T-cell (primary cell): ENCODE measurements at places on chromosomes 11 and 22.

- no peaks in the 10 kb centered on the region for H3K36me3 ChIP-seq
- no peaks in the 10 kb centered on the region for H3K27me3 ChIP-seq
- no peak for DNase-seq
- H3K4me1 ChIP-seq = peaks cover 15% of the 10 kb centered on the region
- H3K4me3 ChIP-seq = peak overlapping the region; percentile 38
Measured at GRCh38 chr22:23786261-23786710, 480 bp upstream of the SMARCB1 start.

DNA sequence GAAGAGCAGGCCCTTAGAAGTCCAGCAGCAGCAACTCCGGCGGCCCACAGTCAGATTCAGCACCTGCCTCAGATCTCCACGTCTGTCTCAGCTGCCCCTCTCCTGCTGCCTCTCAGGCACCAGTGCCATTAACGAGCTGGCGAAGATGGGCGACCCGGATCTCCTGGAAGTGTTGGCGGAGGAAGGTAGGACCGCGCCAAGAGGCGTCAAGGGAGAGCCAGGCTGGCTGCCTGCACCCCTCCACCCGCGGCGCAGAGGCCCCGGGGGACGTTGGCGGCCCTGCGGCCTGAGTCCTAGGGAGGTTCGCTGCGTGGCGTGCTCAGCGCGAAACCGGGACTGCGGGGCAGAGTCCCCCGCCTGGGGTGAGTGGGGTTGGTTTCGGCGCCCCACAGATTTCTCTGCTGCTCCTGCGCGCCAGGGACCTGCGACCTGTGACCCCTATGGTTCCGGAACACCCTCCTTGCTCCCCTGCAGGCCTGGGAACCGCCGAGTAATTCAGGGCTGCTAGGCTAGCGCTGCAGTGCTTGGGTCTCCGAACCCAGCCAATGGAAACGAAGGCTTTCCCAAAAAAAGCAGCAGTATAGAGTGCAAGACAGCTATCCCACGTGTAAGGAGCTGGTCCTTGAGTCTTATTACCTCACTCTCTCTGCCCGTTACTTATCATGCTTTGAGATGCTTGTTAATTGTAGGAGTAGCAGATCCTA, 615 bp downstream of the ANO5 start:
- DNase-seq = no peak
- no peaks in the 10 kb centered on the region for H3K36me3 ChIP-seq
- H3K4me1 ChIP-seq = no peaks in the 10 kb centered on the region
- H3K4me3 ChIP-seq = no peak overlapping the region
- peaks cover 13% of the 10 kb centered on the region for H3K27me3 ChIP-seq

GRCh38 chr22:49330421-49331222, 497.1 kb downstream of the BRD1 start:
- H3K4me3 ChIP-seq = no peak overlapping the region
- no peaks in the 10 kb centered on the region for H3K36me3 ChIP-seq
- H3K27ac ChIP-seq = no peak overlapping the region
- peaks cover 3% of the 10 kb centered on the region for H3K4me1 ChIP-seq
- DNase-seq = no peak

- no peak for DNase-seq
- H3K27ac ChIP-seq = no peak overlapping the region
- H3K4me3 ChIP-seq = no peak overlapping the region
- H3K27me3 ChIP-seq = no peaks in the 10 kb centered on the region
- no peaks in the 10 kb centered on the region for H3K4me1 ChIP-seq
Measured at GRCh38 chr11:72930008-72930407, 115.8 kb downstream of the ATG16L2 start.

- no peak overlapping the region for H3K27ac ChIP-seq
- H3K27me3 ChIP-seq = no peaks in the 10 kb centered on the region
- DNase-seq = no peak
- no peaks in the 10 kb centered on the region for H3K36me3 ChIP-seq
- H3K4me3 ChIP-seq = no peak overlapping the region
Measured at GRCh38 chr11:124276081-124276480, 19.9 kb downstream of the OR8G5 start.

- H3K4me3 ChIP-seq = no peak overlapping the region
- H3K27me3 ChIP-seq = no peaks in the 10 kb centered on the region
- DNase-seq = no peak
- no peaks in the 10 kb centered on the region for H3K36me3 ChIP-seq
- peaks cover 3% of the 10 kb centered on the region for H3K4me1 ChIP-seq
Measured at GRCh38 chr11:9351321-9351881, 33.1 kb upstream of the IPO7 start.
